KBM-7 (cell line): ENCODE measurements at places on chromosomes 2 and 18.

GRCh38 chr18:37166491-37166890 lies 337.6 kb downstream of the KIAA1328 start:
- DNase-seq: no peak

- DNase-seq: no peak
These were observed 59.5 kb downstream of the DPYSL5 start for GRCh38 chr2:26907416-26907815.

DNA sequence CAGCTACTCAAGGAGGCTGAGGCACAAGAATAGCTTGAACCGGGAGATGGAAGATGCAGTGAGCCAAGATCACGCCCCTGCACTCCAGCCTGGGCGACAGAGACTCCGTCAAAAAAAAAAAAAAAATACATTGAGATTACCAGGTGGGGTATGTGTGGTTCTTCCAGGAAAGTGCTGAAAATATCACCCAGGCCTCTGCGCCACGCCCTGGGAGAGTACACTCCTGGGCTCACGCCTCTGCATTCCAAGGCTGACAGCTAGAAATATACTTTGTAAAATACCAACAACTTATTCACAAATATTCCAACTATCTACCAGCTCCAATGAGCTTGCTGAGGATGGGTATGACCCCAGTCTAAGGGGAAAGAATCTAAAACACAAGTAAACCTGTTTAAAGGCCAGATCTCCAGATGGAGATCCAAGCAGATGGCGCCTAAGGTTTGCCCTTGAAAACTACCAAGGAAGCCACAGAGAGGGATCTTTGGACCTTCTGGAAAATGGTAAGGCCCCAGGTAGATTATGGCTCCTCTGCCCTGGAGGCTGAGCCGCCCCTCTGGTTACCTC lies 21.6 kb upstream of the B3GNT7 start:
- no peak for DNase-seq

DNA sequence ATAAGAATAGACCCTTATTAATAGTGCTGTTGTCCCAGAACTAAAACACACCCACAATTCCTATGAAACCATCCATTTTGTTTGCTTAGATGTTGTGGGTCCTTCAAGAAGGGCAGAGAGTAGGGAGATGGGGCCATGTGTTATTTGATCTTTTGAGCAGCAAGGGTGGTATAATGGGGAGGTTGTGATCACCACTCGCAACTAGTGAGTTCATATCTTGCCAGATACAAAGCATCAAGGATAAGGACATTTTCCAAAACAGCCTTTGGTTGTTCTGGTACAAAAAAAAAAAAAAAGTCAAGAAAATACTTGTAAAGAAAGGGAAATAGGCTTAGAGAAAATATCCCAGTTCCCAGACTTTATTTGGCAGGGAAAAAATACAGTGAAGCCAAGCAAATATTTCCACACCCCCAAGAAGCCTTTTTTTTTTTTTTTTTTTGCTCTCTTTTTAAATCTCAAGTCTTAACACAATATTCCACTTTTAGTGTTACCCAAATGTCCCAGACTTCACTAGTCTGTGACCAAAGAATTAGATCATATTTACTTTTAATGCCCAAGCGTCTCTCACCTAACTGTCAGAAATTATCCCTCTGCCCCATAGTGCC lies 54.1 kb downstream of the ANTXR1 start:
- no peak for DNase-seq

- DNase-seq: no peak
These were observed 341.1 kb downstream of the ARL6IP6 start for GRCh38 chr2:153059338-153060052.

DNA sequence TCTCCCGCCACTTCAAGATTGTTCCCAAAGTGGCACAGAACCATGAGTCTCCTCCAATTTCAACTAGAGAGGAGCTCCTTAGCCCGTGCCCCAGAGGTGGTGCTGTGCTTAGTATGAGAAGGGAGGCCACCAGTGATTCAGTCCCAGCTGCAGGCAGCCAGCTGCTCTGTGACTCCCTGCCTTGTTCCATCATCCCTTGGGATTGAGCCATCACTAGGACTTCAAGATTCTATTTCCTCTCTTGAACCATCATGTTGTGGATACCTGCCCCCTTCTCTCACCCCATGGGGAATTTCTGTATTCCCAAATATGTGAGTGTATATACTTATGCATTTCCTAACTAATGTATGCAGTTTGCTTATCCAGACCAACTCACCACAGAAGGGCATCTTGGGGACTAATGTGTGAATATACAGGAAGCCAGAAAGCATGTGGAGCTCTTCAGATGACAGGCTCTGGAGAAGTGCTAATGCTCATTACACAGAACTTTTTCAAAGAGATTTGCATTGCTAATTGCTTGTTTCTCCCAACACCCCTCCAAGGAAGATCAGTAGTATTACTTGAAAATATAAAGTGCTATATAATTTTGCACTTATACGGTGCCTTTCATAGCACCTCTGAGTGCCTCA lies 111.0 kb upstream of the MAP3K20 start:
- no peak for DNase-seq

DNA sequence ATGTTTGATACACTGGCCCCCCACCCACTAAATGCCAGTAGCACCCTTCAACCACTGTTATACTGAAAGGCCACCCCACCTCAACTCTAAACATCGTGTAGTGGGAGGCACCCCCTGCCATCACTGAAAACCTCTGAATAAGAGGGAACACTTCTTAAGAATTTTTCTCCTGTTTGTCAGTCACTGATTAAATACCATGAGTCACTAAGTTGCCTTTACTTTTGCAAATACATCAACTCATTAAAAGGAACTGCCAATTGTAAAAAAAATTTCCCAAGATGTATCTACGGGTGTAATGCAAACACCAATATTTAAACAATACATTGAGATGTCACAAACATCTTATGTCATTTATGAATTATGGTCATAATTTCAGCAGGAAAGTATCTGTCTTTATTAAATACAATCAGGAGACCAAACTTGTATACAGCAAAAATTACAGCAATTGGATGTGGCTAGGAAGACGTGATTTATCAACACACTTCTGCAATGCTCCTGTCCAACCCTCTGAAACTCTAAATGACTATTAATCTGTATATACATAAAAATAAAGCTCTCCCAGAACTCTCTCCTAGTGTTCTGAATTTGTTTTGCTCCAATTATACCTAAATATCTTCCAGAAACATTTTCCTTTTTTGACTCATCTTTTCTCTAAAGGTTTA lies 144.1 kb upstream of the STK17B start:
- no peak for DNase-seq

DNA sequence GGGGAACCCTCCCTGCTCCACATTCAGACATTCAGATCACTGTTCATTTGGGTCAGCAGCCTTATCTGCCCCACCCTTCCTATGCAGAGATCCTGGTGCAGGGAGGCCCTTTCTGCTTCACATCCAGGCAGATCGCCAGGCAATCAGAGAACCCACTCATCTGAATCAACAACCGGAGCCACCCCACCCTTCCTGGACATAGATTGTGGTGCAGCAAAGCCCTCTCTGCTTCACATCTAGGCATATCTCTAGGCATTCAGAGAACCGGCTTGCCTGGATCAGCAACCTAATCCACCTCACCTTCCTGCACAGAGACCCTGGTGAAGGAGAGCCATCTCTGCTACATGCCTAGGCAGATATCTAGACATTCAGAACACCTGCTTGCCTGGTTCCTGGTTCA lies 184.5 kb upstream of the CNTNAP5 start:
- DNase-seq: no peak

GRCh38 chr2:160613466-160614153 lies 120.0 kb upstream of the RBMS1 start:
- no peak for DNase-seq

GRCh38 chr18:78447211-78447610 lies 532.4 kb upstream of the SALL3 start:
- DNase-seq: no peak

DNA sequence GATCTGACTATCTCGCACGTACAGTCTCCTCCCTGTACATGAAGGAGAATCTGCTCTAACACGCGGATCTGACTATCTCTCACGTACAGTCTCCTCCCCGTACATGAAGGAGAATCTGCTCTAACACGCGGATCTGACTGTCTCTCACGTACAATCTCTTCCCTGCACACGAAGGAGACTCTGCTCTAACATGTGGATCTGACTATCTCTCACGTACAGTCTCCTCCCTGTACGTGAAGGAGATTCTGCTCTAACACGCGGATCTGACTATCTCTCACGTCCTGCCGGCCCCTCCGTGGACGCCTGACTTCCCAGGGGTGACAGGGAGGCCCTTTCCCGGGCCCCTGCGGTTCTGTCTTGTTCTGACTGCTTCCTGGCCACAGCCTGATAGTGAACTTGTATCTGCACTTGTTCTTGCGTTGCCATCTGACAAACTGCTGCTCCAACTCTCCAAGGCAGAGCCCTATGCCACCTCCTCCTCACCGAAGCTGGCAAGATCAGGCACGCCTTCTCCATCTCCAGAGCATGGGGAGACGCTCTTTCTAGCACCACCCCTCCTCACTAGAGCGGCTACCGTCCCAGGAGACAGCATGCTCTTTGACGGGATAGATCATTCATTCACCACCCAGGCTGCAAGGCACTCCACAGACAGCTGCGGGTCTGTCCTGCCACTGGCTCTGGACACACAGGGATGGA lies 238.6 kb downstream of the TWIST2 start:
- no peak for DNase-seq

GRCh38 chr2:218558986-218559385 lies 9.2 kb downstream of the USP37 start:
- DNase-seq: no peak

DNA sequence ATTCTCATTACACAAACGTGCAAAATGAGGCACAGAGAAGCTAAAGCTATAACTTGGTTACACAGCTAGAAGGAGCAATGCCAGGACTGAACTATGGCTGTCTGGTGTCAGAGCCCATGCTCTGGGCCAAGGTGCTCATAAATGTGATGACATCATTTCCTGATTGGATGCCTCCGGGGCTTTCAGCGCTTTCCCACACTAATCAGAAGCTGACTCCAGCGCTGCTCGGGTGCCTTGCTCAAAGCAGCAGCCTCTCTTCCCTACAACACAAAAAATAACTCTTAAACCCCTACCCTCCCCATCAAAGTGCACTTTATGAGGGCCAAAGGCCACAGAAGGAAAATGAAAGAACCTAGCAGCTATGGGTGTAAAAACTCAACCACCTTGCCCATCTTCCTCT lies 90.7 kb downstream of the STK39 start:
- DNase-seq: no peak

DNA sequence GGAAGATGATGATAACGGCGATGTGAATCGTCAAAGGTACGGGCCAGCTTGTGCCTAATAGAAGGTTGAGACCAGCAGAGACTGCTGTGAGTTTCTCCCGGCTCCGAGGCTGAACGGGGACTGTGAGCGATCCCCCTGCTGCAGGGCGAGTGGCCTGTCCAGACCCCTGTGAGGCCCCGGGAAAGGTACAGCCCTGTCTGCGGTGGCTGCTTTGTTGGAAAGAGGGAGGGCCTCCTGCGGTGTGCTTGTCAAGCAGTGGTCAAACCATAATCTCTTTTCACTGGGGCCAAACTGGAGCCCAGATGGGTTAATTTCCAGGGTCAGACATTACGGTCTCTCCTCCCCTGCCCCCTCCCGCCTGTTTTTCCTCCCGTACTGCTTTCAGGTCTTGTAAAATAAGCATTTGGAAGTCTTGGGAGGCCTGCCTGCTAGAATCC lies 3.0 kb downstream of the FZD7 start:
- DNase-seq: no peak

DNA sequence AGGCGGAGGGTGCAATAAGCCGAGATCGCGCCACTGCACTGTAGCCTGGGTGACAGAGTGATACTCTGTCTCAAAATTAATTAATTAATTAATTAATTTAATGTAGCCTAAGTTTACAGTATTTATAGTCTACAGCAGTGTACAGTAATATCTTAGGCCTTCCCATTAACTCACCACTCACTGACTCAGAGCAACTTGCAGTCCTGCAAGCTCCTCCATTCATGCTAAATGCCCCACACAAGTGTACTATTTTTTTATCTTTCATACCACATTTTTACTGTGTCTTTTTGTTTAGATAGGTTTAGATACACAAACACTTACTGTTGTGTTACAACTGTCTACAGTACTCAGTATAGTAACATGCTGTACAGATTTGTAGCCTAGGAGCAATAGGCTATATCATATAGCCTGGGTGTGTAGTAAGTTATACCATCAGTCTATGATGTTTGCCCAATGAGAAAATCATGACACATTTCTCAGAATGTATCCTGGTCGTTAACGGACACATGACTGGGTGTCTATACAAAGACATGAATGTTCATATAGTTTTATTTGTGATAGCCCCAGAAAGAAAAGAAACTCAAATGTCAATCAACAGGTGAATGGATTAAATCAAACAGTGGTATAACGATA lies 15.8 kb upstream of the RNU2-63P start:
- DNase-seq: no peak

DNA sequence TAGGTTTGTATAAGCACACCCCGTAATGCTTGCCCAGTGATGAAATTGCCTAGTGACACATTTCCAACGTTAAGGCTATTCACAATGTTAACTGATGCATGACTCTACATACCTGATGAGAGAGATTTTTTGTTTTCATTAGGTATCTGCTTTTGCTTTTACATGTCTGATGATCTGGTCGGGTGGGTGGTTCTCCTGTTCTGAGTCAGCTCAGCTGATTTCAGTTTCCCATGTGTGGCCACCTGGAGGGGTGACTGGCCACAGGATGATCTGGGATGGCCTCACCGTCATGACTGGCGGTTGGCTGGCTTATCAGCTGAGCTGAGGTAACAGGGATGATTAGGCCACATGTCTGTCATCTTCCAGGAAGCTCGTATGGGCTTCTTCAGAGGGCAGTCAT lies 33.8 kb upstream of the ACYP2 start:
- no peak for DNase-seq

DNA sequence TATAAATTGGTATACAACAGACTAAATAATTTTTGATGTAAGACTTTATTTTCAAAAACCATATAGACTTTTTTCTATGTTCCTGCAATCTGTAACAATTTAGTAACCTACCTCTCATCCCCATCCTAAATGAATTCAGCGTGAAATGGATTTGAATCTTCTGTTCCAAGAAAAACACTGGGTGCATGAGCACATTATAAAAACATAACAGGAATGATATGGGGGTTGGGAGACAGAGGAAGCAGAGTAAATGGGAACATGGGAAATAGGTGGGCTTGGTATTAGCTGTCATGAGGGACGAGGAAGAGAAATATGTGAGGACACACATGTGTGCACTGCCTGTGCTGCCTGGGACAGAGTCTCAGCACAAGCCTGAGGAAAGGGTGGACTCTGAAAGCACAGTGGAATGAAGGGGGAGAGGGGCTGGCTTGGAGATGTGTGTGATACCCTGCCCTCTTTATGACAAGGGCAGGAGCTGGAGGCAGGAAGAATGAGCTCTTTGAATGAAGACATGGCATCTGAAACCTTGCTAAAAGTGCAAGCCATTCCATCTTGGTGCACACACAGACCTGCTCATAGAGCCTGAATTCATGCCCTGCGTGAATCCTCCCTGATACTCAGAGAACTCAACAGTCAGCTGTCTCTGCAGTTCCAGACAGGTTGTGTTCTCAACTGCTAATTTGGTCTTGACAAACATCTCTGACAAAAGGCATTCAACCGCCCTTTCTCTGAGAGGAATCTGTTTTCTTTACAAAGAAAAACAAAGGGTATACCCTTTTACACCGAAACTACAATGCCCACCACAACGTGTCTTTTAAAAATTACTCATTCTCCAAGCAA lies 66.6 kb downstream of the EPB41L3 start:
- no peak for DNase-seq
